Inflammatory macrophage treated with lipopolysaccharide for 1 hour (primary cell): ENCODE measurements at places on chromosomes 2 and 18.

DNA sequence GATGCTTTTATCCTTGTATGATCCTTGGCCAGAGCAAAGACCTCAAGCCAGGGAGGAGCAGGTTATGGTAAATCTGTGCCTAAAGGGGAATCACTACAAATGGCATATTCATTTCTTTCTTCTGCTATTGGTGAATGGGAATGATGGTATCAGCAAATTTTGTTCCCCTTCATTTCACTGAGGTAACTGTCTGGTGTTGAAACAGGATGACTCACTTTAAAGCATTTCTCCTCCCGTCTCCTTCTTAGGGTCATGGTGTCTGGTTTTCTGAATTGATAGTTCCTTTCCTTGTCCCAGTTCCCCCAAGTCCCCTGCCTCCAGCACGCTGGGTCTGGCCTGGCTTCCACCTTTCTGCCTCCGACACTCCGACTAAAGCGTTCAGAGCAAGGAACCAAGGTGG, 109.2 kb downstream of the MREG start:
- peak; percentile 92 for DNase-seq

DNA sequence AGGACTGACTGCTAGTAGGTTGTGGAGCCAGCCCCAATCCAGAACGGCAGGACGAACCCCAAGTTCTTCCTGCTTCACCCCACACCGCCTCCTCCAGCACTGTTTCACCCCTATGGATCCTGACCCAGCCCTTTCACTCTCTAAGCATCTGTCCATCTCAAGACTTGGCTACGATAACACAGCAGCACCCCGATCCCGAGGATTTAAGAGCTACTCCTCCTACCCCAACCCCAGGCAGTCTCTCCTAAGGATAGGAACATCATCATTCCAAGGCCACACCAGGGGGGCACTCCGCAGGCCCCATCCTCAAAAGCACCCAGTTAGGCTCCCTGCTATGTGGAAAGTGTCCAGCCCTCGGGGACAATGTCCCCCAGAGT, 645 bp downstream of the KCTD18 start:
- DNase-seq: no peak

DNA sequence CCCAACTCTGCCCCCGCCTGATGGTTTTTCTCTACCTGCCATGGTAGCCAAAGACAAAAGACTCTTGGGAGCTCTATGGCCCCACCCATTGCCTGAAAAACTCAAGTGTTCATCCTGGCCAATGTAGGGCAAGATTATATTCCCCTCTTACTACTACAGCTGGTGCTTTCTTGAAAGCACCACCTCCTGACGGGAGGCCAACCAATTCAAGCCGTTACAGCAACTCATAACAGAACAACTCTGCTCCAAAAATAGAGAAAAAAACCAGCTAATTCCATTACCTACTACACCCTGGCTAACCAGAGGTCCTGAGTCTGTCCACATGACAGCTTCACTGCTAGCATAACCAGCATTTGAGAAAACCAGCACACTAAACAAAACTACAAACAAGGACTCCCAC, 127.5 kb upstream of the GAREM1 start:
- DNase-seq: no peak

- DNase-seq: no peak
Measured at GRCh38 chr2:31227711-31228125, 6.2 kb upstream of the EHD3 start.

DNA sequence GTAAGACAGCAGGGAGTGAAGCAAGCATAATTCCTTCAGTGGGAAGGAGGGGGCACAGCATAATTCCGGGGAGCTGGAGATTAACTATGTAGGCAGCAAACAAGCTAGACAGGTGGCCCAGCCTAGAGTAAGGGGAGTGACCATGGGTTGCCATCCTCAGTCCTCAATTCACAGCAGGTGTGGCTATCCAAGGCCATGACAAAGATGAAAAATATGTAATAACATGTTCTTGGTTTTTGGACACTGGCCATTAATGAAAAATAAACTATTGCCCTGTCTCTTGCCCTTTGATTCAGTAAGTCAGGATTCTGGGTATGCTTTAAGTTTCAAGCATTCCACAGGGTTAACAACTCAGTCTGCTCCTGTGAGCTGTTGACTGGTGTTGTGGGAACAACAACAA, 65.0 kb downstream of the CYP1B1 start:
- no peak for DNase-seq

- DNase-seq: no peak
Measured at GRCh38 chr2:239188536-239188935, 212.3 kb downstream of the HDAC4 start.

DNA sequence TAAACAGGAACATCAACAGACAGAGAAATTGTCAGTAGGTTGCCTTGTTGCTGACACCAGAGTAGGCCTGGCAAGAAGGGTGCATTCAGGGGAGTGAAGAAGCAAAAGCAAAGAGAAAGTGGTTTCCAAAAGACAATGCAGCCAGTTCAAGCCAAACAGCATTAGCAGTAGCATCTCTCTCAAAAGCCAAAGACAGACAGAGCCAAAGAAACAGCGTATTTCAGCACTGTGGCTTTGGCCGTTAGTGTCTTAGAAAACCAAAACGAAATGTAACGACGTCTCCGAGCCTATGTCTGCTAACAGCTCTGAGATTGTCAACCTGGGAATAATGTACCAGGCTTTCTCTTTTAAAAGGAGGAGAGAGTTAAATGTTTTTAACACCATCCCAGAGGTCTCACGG, 178.6 kb downstream of the NRP2 start:
- DNase-seq: no peak

DNA sequence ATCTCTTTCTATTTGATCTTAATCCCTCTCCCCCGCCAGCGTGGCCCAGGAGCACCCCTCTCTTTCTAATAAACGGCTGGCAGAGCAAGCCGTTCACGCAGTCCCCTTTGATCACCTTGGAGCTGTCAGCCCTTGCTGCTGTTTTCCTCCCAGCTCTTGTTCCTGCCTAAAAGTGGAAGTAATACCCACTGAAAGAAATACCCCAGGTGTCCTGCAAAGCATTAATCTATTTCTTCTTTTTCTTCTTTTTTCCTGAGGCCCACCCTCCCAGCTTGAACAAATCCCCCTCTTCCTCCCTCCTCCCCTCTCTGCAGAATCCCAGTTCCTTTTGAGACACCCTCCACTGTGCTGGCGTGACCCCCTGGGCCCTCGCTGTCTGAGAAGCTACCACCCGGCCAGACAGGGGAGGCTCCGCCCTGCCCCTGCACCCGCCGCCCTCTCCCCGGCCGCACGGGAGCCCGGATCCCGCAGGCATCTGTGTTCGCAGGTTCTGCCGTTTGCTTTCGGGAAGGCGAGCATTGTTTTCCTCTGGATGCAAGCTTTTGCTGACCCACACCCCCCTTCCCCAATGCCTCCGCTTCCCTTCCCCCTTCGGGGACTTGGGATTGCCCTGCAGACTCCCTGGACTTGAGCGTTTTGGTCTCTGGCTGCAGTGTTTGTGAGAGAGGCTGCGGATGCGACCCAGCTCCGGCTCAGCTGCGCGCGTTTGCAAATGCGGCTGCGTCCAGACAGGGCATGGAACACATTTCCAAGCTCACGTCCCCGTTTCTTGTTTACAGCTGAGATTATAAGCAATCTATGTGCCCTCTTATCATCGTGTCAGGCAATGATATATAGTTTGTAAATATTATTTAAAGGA, 631.5 kb downstream of the NYAP2 start:
- no peak for DNase-seq

- DNase-seq: no peak
Measured at GRCh38 chr2:217643789-217644301, 358.9 kb downstream of the TNS1 start.

DNA sequence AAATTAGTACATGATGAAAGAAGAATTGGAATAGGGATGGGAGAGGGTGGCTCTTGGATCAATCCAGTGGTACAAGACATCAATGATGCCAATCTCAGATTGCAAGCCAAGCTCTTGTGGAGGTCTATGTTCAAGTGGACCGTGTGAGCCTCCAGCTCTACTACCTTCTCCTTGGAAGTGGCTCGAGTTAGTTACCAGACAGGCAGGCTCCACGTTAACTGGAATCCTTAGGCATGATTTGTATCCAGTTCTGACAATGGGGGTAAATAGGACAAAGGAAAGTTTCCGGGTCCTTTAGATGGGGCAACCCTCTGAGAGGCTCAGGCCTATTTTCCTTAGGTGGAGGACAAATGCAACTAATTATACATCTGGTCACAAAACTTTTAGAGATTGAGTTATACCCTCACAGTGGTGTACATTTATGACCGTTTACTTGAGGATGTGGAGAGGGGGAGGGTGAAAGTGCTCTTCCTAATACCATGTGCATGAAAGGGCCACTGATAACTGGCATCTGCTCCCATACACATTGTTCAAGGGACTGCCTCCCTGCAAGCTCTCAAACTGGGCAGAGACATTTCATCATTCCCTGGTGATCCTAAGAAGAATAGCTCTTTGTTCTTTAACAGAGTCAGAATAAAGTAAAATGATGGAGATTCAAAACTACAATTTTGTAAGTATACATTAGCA, 180.2 kb downstream of the SOCS6 start:
- DNase-seq: no peak

DNA sequence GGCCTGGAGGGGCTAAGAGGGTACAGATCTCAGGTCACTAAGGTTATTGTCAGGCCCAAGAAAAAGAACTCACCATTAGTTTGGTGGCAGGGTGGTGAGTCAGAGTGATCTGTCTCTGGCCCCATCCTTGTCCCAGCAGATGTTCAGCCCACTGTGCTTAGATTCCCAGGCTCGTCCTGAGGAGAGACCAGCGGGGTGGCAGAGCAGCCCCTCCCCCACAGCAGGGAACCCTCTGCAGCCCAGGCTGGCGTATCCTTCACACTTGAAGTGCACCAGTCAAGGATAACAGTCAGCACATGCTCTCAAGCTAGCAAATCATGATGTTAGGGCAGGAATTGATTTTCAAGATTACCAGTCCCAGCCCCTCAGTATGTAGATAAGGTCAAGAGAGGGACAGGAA, 43.1 kb downstream of the TMEM185B start:
- no peak for DNase-seq

DNA sequence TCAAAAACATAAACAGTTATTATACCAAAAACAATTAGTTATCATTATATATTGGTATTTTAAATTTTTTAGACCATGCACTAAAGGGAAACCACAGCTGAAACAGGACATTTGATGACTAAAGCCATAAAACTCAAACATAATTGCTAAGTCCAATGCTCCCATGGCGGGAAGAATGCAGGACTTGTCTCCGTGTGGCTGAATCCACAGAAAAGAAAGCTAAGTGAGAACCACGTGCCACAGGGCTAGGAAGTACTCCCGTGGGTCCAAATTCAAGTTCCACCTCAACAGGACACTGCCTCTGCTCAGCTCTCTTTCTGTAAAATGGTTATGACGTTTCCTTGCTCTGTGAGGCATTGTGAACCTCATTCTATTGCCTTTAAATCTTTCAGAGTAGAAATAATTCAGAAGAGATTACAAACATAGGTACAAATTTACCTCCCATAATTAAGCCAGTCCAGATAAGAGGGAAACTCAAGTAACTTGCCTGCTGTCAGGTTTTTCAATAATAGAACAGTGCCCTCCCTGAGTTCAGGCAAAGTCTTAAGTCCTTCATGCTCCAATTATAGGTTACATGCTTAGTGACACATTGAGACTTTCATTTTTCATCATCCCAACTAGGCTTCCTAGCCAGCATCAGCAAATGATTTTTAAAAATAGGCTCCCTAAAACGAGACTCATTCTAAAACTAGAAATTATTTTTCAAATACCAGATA, 36.7 kb downstream of the FTCDNL1 start:
- DNase-seq: no peak

DNA sequence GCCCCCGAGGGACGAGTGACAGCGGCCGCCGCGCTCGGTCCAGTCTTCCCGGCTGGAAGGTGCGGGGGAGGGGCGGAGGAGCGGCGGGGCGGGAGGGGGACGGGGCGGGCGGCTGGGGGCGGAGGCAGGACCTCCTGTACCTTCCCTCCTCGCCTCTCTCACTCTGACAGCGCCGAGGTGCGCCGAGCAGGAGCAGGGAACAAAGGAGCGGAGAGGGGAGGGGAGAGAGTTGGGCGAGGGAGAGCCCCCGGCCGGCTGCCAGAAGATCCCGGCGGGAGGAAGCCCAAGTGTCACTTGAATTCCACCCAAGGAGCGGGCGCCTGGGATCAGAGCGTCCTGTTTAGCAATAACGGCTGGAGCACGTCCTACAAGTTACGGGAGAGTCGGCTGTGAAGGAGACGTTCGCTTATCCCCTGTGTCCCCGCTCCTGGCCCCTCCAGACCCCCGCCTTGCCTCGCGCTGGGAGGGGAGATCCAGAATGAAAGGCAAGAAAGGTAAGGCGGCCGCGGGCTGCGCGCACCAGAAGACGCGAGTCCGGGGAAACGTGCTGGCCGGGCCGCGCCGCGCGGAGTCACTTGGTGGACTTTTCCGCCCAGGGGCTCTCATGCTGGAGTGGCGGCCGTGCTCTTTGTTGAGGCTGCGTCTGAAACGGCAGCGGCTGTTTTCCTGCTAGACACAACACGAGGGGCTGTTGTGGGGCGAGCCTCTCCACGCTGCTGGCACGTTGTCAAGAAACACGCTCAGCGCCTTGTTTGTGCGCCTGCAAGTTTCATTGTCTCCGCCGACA, at the start of gene TGIF1:
TSS of gene TGIF1 (plus strand) at position 161 of the 787 bp plus-strand sequence. CDS start at position 479, 318 bp downstream.
- DNase-seq: peak; percentile 30

DNA sequence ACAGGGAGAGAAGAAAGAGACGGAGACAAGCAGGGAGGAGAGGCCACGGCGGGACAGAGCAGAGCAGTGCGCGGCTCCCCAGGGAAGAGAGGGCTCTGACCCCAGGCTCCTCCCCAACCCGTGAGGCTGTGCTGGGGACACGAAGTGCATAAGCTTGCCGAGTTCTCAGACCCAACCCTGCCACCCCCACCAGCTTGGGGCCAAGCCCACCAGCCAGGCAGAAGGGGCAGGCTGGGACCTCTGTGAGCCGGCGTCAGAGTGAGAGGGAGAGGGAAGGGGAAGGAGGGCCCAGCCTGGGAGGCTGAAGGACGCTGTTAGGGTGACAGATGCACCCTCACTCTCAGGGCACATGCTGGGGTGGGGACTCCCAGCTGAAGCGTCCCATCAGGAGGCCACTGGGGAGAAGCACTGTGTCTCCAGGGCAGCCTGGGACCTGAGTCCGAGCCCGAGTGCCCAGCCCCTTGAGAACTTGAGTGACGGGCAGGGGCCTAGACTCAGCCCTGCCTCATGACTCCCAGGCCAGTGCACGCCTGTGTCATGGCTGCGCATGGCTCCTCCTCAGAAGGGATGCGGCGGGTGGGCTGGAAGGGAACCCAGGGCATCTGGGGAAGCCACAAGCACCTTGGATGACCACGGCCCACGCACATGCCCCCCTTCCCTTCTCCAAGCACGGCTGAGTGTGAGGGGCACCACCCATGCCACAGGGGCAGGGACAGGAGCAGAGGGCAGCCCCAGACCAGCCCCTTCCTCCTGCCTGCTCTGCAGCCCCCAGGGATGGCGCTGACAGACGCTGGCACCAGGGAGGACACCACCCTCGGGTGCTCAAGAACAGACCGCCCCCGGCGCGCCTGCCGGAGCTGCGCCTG, 31.0 kb downstream of the MTERF4 start:
- no peak for DNase-seq

- no peak for DNase-seq
Measured at GRCh38 chr2:206890179-206890578, 49.1 kb upstream of the CPO start.

DNA sequence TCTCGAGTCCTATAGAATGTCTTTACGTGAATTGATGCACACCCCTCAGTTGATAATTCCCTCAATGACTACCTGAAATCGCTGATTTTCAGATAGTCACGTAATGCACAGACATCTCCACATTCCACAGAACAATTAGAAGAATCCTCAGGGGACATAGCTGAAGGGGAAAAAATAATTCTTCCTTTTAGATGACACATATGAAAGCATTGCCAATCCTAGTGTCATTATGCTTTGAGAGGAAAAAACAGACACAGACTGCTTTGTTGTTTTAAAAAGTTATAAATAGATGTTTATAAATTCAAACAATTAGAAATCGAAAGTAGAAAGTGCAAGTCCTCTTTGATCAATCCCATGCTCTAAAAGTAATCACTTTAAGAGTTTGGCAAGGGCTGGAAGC, 100.6 kb upstream of the FN1 start:
- DNase-seq: no peak
